ENCODE measurements at places on chromosomes 2 and 18. TPM values are rescaled to one million over a fixed set of nuclear protein-coding genes. Genes with fewer than 3 reads are reported as not detected.

DNA sequence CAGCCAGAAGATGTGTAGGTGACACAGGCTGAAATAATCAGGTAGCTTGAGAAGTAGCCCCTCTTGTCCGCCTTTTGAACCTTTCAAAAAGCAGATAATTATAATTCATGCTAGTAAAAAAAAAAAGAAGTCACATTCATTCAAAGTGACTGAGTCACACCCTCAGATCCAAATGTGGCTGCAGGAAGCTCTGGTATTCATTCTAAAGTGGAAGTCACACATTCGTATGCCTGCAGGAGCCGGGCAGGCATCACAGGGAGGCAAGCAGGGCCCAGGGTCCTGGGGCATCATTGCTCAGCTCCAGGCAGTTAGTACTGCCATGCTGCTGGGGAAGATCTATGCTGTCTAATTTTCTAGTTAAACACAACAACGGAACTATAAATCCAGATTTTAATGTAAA is 21.7 kb upstream of the RAB11FIP5 start:
- no peak for DNase-seq

MSH6 gene
- 128 TPM for total RNA-seq

DNA sequence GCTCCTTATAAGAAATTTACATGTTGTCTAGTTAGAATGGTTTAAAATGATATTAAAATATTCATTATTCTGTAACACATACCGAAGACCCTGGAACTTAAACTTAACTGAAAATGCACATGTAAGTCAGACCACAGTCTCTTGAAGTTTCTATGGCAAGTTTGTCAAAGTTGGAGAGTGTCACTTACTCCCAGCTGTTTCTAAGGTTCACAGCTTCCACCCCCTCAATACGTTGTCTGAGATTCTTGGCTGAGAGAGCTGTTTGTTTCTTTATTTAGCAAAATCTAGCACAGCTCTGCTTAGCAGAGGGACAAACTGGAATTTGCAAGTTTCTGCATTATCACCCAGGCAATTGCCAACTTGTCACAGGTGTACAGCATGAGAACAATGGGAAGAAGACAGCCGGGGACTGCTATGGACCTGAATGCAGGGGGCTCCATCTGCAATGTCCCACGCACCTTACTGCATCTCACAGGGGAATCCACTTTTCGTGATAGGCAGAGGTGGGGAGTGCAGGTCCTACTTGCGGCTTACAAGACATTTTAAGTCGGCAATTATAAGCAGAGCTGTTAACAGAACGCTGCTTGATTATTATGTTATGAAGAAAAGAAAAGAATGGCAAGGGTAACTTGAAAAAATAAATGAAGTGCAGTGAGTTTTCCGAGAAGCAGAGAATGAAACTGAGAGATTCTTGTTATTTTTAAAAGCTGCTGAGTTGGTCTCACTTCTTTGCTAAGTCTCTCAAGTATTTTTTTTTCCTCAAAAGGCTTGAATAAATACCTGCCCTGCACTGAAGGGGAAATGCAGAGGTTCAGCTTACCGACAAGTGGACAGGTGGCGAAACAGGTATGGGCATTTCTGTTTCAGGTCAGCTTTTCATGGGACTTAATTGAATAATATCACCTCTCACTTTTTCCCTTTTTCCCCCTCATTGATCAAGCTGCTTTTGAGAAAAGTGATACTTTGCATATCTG is 1072.1 kb upstream of the FANCL start:
- DNase-seq, result no peak

- DNase-seq, result no peak
Measured at GRCh38 chr2:217410681-217410960, 550.8 kb upstream of the TNP1 start.

DNA sequence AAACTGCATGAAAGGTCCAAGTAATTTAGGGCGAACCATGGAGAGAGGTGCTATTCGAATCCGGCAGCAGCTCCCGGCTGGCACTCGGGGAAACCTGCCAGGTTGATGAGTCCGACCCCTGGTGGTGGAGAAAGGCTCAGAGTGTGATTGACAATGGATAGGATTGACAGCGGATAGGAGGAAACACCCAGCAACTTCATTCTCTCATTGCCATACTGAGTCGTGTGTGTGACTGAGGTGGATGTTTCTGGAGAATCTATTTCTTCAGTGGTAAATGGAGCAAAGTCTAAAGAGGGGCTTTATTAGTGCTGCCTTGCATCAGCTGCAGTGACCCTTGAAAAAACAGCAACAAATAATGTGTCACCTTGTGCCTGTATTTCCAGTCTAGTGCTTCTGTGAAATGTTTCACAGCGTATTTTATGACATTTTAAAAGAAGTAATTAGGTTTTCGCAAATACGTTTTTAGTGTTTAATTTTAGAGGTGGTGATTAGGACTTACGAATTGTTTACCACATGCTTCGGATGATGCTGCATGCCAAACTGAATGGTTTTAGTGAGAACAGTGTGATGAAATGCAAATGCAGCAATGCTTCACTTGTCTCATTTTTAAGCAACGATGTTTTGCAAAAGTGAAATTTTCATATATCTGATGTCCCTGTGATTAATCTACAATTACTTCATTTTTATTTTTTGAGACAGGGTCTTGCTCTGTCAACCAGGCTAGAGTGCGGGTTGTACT is 102.0 kb downstream of the DCDC2C start:
- no peak for DNase-seq

SETBP1 gene
- total RNA-seq, result 0.74 TPM

DNA sequence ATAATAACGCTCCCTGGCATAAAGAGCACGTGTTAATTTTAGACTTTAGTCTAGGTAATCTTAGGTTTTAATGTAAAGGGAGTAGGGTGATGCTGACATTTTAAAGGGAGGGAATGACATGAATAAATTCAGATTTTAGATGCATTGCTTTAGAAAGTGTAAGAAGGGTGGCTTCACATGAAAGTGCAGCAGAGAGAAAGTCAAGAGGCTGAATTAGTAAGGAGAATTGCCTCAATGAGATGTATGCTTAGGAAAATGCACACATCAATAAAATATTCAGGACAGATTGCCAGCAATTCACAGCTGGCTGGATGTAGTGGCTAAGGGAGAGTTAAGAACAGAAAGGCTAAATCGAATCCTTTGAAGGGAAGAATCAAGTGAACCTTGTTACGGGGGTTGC is 165.5 kb upstream of the CDH19 start:
- DNase-seq, result no peak

DNA sequence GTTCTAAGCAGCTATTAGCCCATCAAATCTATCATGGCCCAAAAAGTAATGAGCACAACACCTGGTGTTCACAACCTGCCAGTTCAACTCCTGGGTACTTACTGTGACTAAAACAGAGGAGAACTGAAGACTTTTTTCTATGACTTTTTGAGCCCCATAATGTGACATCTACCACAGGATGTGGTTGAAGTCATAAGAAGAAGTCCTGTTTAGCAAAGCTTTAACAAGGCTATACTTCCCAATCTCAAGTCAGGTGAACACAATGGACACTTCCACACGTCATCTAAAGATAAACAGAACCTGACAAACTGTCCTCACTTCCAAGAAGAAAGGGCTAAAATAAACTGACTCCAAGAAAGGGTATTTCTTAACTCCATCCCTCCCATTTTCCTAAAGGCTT is 138.8 kb downstream of the ATAD2B start:
- DNase-seq, result peak; percentile 25

DNA sequence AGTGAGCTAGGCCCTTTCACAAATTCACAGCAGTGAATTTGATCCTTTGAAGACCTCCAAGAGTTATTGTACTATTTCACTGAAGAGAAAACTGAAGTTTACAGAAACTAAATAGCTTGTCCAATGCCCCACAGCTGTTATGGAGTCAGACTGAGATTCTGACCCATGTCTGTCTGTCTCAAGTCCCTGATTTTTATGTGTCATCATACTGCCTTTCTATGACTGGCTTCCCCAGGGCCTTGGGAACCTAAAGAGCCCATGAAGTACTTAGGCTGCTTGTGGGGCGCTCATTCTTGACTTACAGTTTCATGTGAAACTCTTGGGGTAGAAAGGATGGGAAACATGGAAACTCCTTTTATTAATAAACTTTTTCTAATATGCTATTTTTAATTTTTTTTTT is 107.7 kb downstream of the ATL2 start:
- no peak for DNase-seq

- DNase-seq, result no peak
Measured at GRCh38 chr2:121197369-121198091, 87.5 kb downstream of the TFCP2L1 start.

DNA sequence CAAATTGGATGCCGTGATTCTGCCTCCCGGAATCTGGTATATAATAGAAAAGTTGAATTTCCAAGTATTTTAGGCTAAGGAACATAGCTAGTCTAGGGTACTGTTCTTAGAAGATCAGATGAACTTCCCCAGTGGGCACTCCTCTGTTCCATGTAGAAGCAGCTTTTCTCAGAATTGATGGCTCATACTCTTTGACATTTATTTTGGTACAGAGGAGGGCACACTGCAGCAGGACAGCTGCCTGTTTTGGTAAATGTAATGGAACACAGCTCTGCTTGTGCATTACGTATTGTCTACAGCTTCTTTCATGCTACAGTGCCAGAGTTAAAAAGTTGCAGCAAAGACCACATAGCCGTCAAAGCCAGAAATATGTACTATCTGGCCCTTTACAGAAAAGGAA is 10.8 kb downstream of the YPEL5 start:
- DNase-seq, result no peak

TSPYL6 gene
- not detected for total RNA-seq

GRCh38 chr2:64586883-64587481 is 62.9 kb downstream of the AFTPH start:
- no peak for DNase-seq

- DNase-seq, result no peak
Measured at GRCh38 chr18:43181711-43182110, 66.2 kb upstream of the RIT2 start.

GRCh38 chr2:96647681-96648080 is 5.1 kb downstream of the FER1L5 start:
- no peak for DNase-seq

RAB17 gene
- not detected for total RNA-seq

DNA sequence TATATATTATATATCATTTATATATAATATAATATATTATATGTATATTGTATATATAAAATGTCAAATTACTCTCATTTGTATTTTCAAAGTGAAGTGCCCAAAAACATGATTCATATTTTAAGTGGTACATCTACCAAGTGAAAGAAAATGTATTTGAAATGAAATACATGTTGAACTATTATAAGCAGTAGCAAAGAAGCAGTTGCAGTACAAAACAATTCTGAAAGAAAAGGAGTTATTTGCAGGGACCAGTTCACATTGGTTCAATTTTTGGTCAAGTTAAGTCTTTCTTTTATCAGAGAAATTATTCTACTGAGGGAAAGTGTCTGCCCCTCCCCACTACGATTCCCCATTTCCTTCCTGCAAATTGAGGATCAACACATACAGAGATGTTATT is 51.9 kb downstream of the APLF start:
- DNase-seq, result no peak

GRCh38 chr18:79955302-79956075 is 4.0 kb upstream of the SLC66A2 start:
- peak; percentile 30 for DNase-seq

DNA sequence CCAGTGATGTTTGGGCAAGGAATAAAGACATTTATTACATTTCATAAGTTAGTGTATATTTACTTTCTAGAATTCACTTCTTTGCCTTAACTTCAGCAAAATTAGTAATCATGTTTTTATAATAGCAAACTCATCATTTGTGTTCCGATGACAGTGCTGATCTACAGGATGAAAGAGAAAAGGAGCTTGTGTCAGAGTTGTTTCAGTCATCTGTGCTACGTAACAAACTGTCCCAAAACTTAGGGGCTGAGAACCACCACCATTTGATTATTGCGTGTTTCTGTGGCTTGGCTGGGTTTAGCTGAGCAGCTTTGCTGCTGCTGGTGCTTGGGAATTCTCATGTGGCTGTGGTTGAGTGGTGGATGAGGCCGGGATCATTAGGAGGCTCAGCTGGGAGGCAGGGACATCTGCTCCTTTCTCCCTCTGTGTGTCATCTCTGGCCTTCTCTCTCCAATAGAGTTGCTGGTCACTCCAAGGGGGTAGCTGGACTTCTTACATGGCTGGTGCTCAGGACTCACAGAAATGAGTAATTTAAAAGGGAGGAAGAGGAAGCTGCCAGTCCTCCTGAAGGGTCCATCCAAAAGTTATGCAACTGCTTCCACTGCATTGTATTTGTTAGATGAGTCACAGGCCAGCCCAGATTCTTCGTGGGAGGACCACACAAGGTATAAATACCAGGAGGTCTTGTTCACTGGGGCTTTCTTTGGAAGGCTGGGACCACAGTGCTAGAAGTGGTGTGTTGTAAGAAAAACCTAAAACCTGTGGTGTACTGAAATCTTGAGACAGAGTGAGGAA is 43.4 kb upstream of the HAAO start:
- no peak for DNase-seq

DNA sequence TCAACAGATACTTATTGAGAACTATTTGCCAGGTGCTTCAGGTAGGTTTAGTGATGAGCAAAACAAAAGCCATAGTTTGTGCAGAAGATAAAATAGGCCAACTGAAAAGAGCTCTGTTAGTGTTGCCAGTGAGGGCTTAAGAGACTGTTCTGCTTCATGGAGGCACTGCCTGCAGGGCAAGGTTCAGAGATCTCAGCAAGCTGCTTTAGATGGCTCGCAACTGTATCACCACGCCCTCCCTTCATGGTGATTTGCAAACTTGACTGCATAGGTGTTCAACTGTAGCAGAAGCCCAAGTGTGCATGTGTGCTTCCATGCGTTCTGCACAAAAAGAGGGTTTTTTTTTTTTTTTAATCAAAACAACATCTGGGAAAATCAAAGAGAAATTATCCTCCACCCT is 84.5 kb downstream of the RAPH1 start:
- DNase-seq, result no peak

GRCh38 chr2:54042897-54043620 is 72.3 kb upstream of the PSME4 start:
- DNase-seq, result no peak

DAW1 gene
- total RNA-seq, result not detected

DNA sequence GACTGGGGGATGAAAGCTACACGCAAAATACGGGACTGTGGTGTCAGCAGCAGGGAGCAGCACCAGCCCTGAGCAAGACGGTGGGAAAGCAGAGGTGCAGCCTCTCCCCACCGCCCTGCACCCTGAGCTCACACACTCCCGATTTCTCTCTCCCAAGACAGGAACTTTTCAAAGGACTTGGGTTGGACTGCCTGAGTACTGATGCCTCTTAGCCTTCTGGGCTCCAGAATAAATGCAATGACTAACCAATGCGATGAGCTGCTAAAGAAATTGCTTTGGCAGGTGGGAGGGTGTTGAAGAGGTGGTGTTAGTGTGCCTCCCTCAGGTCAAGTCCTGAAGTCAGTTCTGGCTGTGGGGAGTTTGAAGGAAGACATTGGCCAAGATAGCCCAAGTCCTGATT is 9.6 kb downstream of the TRIM54 start:
- DNase-seq, result no peak

- DNase-seq, result peak; percentile 7
Measured at GRCh38 chr18:76528477-76529432, 33.7 kb upstream of the ZNF516 start.

GRCh38 chr2:122034344-122034743 is 278.9 kb downstream of the TSN start:
- no peak for DNase-seq

DNA sequence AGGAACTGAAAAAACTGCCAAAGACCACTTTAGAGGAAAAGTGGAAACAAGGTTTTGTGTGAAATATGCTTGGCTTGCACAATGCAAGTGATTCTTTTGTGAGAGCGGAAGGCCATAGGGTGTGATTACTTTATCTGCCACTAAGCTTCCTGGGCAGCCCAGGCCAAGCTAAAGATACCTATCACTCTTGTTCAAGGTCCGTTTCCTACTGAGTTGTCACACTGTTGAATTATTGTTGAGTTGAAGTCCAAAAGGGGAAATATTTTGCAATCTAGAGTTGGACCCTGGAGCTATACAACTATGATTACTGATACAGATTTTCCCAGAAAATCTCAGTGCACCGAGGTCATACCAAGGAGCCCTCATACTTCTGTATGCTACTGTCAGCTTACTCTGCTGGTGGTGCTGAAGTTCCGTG is 72.7 kb upstream of the CTAGE1 start:
- DNase-seq, result no peak

All from activated naive CD4-positive, alpha-beta T cell treated with anti-CD3 and anti-CD28 coated beads for 36 hours (primary cell).